Purkinje cell (primary cell): ENCODE measurements at places on chromosomes 7 and 10. TPM values are rescaled to one million over a fixed set of nuclear protein-coding genes. Genes with fewer than 3 reads are reported as not detected.

Gene DNAJC12
- polyA plus RNA-seq: 151 and 180 TPM in 2 replicates

Gene BHLHA15
- not detected in 2 replicates for polyA plus RNA-seq

Gene GLI3
- 0.46 and 0.65 TPM in 2 replicates for polyA plus RNA-seq

Gene SAP25
- not detected in 2 replicates for polyA plus RNA-seq

Gene CUX1
- polyA plus RNA-seq: 12.3 and 37.6 TPM in 2 replicates

Gene PRPS1L1
- polyA plus RNA-seq: not detected in 2 replicates

Gene ABCA13
- polyA plus RNA-seq: not detected in 2 replicates

Gene NFE2L3
- polyA plus RNA-seq: 1.6 and 1.7 TPM in 2 replicates

Gene P4HA1
- polyA plus RNA-seq: 9.3 and 13.7 TPM in 2 replicates

Gene CALY
- 5.7 and 13.9 TPM in 2 replicates for polyA plus RNA-seq

Gene UNC5B
- 0.77 and 1.1 TPM in 2 replicates for polyA plus RNA-seq

Gene FAM170B
- polyA plus RNA-seq: not detected in 2 replicates

Gene ZNF25
- polyA plus RNA-seq: 22.0 and 27.8 TPM in 2 replicates

Gene TMEM213
- not detected in 2 replicates for polyA plus RNA-seq

Gene CFAP58
- 0.23 and 0.57 TPM in 2 replicates for polyA plus RNA-seq

Gene ACSL5
- 0.27 TPM in 1 of 2 replicates, not detected in the other for polyA plus RNA-seq

Gene LRWD1
- 0.11 and 1.9 TPM in 2 replicates for polyA plus RNA-seq

Gene TET1
- 1.8 and 2.1 TPM in 2 replicates for polyA plus RNA-seq

Gene TDRD1
- 3.0 and 4.3 TPM in 2 replicates for polyA plus RNA-seq

Gene PGAM2
- polyA plus RNA-seq: 6.0 and 6.5 TPM in 2 replicates

Gene ANKRD61
- polyA plus RNA-seq: not detected in 2 replicates

Gene GPRIN2
- polyA plus RNA-seq: not detected in 2 replicates

Gene ADRB1
- polyA plus RNA-seq: 0.91 and 2.9 TPM in 2 replicates

Gene MYH16
- polyA plus RNA-seq: not detected in 2 replicates

Gene NEUROD6
- polyA plus RNA-seq: 0.11 and 21.4 TPM in 2 replicates

Gene UBE3C
- polyA plus RNA-seq: 9.5 and 11.1 TPM in 2 replicates

Gene CLRN3
- not detected in 2 replicates for polyA plus RNA-seq

Gene LRGUK
- polyA plus RNA-seq: 0.24 TPM in 1 of 2 replicates, not detected in the other
